ENCODE measurements at places on chromosomes 5 and 9.
A peak's percentile ranks its signal among the peaks of the same experiment; 100 is the strongest.

DNA sequence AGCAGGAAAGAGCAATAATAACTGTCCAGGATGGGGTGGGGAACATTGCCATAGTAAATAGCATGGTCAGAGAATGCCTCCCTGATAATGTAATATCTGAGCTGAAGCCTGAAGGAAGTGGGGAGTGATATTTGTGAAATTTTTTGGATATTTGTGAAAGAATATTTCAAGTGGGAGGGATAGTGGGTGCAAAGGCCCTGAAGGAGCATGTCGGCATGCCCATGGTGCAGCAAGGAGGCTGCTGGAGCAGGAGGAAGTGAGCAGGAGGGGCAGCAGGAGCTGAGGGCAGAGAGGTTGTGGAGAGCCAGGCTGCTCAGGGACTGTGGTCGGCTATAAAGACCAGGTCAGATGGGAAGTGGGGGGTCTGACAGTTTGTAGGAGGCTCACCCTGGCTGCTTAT, 21.1 kb upstream of the PDE8B start:
- no peak for DNase-seq

DNA sequence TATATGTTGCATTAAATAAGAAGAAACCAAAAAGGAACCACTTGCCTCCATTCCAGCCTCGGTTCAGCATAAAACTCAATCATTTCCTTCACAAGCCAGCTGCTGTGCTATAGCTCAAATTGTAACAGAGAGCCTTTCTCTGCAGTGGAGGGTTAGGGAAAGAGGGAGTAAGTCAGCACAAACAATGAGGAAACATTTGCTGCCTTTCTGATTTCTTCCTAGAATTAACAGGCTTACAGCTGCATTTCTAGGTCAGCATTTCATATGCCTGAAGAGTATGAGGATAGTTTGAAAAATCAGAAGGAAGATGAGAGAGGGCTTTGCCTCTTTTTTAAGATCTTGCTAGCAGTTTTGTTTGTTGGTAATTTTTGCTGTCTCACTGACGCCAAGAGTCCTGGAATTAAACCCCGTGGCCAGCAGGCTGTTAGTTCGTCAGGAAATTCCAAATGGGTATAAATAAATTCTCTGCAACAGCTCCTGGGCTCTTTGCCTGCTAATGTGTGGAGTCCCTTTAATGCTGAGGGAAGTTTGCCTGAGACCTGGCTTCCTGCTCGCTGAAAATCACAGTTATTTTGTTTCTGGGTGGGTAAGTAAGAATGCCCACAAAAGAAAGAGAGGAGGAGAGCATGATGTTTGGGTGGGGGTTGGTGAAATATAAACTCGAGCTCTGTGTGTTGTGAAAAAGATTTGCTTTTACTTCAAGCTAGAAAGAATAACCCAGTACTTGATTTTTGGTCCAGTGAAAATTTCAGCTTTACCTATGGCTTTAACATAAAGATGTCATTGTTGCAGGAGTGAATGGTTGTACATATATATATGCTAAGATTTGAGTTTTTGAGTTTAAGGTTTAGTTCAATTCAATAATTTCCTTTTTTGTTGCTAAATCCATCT, 148.1 kb upstream of the DMRT1 start:
- peak; percentile 64 for DNase-seq

DNA sequence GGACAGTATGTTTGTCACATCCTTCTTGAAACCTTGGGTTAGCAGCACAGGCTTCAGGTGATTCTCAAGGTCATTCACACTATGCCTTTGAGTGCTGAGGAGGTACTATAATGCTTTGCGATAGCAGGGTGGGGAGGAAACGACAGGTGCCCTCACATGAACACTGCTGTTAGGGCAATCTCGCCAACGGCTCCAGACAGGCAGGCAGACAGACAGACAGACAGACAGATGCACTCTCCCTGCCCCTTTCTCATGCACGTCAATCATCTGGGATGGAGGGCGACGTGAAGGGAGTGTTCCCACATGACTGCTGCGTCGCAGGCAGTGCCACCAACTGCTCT, 82.9 kb downstream of the RAPGEF1 start:
- DNase-seq = no peak

- DNase-seq = no peak
Observed at GRCh38 chr9:95229230-95229915, 88.1 kb downstream of the FANCC start.

DNA sequence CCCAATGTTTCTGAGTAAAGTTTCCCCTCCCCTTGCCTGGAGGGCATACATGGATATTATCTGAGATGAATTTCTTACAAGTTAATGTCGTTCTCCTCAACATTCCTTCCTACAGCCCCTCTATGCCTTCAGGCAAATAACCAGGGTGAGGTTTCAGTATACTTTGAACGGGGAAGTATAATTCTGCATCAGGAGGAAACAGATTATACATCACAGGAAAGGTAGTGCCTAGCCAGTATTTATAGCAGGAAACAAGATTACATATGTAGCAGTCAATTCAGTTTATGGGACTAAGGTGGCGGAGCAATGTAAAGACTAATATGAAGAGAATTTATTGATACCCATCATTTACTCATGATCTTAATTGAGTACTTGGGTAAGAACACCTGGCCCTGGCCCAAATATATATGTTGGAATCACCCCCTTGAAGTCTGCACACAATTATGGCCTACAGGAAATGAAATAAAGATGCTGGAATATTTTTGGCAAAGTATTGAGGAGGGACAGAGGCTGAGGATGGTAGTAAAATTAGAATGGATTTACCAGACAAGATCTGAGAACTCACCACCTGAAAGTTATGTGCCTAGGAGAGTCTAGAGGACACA, 661.1 kb downstream of the PTPRD start:
- DNase-seq = no peak

GRCh38 chr5:80069918-80070318, 34.8 kb downstream of the THBS4 start:
- DNase-seq = no peak

DNA sequence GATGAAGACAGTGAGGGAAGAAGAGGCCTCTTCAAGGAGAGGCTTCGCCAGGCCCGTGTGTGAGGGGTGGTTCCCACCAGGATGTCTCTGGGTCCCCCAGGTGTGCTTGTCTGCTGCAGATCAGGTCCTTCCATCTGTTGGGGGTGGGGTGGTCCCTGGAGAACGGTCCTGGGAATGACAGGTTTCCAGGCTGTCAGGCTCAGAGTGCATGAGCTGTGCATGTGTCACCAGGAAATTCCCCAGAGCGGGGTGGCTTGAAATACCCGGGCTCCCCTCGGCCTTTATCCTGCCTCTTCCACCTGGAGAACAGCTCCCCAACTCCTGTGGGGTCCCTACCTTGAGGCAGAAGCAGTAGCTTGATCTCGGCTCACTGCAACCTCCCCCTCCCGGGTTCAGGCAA, 118.8 kb downstream of the GAPVD1 start:
- DNase-seq = no peak

DNA sequence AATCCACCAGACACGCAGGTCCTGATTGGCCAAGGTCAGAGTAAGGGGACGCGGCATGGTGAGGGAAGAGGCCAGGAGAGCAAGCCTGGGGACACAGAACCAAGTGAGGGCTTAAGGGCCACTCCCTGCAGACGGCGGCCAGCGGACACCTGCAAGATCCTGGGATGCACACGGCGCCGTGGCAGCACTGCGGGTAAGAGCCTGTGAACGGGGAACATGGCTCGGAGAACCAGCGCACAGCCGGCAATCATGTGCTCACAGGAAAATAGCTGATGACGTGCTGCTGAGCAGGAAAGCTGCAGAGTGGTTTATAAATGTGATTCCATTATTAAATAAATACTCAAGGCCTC, 27.0 kb upstream of the NSMF start:
- no peak for DNase-seq

- peak; percentile 75 for DNase-seq
Observed at GRCh38 chr9:130680836-130681768, 12.5 kb upstream of the EXOSC2 start.

DNA sequence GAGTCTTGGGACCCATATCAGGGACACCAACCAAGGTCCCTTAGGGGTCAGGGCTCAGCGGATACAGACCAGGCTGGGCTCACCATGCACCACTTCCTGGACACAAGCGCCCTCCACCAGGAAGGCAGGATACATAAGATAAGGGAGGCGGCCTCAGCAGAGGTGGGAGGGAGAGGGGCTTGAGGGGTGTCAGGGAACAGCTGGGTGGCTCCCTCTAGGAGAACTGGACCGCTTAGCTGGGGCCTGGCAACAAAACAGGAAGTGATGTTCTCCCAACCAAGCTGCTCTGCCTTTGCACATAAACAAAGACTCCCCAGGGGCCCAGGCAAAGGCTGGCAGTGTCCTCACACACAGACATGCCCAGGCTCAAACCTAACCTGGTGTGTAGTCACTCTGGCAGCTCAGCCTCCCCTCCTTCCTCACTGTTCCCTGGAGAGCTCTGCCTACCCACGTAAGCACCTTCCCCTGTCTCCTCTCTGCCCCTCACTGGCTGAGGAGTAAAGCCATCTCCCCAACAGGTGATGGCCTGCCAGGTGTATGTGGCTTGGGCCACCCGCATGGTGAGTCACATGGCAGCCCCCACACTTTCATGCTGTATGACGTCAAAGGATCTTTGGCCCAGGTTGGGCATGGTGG, 5.8 kb upstream of the BICD2 start:
- DNase-seq = peak; percentile 54

- DNase-seq = no peak
Observed at GRCh38 chr9:81833563-81834345, 94.5 kb upstream of the SPATA31D4 start.

GRCh38 chr5:181246276-181247049, 2.8 kb upstream of the RACK1 start:
- DNase-seq = peak; percentile 94

DNA sequence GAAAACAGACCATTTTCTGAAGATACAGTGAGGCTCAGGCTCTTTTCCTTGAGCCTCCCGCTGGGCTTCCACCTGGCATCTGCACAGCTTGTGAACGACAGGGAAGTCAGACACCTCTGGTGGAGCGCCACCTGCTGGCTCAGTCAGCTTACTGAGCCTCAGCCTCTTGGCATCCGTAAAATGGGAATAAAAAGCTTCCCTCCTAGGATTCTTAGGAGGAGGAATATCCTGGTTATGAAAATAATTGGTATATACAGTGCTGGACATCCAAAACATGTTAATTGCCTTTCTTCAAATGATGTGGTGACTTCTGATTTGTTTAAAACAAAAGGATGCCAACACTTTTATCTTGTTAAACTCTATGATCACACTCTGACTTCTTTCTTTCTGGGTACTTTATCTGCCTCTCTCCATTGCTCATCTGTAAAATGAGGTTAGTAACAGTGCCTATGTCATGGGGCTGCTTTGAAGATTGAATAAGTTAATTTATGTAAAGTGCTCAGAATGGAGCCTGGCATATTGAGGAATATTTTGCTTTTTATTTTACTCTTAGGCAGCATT, 67.5 kb downstream of the MAMDC2 start:
- DNase-seq = peak; percentile 78

DNA sequence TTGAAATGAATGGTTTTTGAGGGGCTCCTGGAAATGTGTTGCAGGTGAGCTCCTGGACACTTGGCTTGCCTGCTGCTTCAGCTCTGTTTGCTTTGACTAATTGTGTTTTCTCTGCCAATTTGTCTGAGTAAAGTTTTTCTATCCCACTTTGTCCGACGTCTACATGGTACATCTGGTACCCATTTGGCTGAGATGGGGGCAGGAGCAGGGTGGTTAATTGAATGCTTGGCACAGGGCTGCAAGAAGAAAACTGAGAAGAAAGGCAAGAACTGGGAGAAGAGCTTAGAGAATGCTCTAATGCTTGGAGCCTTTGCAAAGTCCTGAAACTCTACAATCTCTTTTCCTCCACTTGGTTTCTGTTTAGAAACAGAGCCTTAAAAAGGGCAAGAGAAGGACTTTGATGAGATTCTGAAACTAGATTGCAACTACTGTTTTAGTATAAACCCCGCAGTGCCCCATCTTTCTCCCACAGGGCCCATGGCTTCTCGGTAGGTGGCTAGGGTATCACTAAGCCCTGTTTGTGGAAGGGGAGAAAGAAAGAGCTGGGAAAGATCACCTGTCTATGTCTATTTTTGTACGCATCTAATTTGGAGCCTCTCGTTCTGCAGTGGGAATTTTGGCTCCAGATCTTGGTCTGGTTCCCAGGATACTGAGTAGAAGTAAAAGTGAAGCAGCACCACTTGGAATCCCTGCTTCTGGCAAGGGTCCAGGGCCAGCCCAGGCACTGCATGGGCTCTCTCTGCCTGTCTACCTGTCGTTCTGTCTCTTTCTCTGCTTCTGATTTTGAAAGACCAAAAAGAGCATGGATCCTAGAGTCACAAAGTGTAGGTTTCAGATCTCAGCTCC, 214.4 kb downstream of the SEMA6A start:
- peak; percentile 68 for DNase-seq

DNA sequence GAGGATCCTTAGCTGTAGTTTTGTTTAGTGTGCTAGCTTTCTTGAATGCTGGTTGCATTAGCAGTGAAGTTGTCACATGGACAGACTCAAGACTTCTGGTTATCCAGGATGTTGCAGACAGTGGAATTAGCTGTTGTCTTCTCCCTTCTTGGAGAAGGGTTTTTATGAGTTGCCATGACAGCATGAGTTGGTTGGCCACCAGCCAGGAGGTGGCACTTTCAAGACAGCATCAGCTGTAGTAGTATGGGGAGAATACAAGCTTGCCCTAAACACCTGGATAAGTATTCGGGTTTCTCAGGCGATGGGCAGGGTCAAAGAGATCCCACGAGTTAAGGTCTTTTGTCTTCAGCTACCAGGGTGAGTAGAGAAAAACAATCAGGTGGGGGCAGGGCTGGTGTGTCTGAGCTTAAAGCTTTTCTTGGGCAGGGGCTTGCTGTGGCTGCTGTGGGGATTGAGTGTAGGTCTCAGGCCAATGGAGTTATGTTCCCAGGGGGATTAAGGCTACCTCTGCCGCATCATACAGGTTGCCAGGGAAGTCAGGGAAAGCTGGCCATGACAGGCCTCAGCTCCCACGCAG, 7.7 kb upstream of the C5orf47 start:
- DNase-seq = no peak

GRCh38 chr5:110018509-110018908, 328.8 kb downstream of the MAN2A1 start:
- no peak for DNase-seq

DNA sequence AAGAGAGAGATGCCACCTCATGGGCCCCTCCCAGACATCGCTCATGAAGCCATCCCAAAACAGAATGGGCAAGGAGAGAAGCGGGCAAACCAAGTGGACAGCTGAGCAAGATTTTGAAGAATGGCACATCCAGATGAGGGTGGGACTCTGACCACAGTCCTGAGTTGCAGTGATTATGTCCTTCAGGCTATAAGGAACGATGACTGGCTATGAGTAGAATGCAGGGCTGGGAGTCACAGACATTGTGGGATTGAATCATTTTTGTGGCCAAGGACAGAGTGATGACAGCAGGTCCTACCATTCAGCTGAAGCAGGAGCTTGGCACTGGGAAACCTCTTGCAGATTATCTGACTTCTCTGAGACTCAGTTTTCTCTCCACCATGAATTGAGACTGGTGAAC, 245.7 kb upstream of the SLC30A5 start:
- no peak for DNase-seq

DNA sequence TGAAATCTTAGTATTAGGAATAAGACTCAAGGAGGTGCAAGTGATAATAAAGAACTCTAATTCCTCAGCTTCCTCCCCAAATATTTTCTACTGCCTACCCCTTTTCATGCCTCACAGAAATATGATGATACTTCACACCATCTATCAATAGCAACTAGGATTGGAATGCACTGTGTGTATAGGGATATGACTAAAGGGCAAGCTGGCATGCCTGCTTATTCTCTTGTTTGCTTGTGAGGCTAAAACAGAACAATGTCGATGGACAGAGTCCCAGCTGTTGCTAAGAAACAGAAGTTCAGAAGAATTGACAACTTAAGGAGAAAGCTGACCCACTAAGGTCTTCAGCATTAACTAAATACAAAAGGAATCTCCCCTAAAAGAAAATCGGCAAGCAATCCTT, 9.7 kb upstream of the CHD1 start:
- DNase-seq = no peak

GRCh38 chr9:89625721-89626687, 21.2 kb downstream of the GADD45G start:
- DNase-seq = no peak
